Stimulated activated CD8-positive, alpha-beta memory T cell treated with anti-CD3 and anti-CD28 coated beads, Interleukin-4, amount 100 ng/mL, for 1 hour (primary cell): ENCODE measurements at places on chromosomes 12 and 14.

- no peak for DNase-seq
Measured at GRCh38 chr12:50174971-50175715, 8.0 kb upstream of the CERS5 start.

- no peak for DNase-seq
Measured at GRCh38 chr14:59890676-59891075, 20.1 kb upstream of the RTN1 start.

- DNase-seq: no peak
Measured at GRCh38 chr14:99080306-99080705, 191.7 kb downstream of the BCL11B start.

DNA sequence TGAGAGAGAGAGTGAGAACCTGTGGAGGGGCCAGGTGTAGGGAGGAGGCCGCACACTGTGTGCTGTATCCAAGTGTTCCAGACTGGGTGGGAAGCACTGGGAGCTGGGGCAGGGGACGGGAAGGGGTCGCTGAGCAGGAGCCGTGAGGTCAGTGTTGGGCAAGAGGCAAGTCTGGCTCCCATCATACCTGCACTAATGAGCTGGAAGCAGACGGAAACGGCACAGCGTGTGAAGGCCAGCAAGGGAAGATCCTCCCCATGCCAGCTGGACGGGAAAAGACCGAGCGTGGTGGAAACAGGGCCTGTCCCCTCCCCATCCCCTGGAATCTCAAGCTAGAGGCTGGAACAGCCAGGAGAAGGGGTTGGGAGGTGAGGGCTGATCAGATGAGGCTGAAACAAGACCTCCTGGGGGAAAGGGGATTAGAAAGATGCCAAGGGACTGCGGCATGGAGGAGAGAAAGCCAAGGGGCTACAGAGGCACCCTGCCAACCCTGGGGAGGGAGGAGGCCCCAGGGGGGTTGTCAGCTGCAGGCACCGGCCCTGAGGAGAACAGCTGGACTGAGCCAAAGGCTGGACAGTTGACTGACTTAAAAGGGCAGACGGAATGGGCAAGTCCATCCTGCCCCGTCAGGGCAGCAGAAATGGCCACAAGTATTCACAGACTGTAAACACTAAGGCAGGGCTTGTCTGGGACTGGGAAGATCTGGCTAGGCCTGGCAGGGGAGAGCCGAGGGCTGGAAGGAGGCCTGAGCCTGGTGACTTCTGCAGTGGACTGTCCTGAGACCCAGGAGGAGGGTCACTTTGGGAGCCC lies 19.0 kb upstream of the LTBP2 start:
- DNase-seq: no peak

DNA sequence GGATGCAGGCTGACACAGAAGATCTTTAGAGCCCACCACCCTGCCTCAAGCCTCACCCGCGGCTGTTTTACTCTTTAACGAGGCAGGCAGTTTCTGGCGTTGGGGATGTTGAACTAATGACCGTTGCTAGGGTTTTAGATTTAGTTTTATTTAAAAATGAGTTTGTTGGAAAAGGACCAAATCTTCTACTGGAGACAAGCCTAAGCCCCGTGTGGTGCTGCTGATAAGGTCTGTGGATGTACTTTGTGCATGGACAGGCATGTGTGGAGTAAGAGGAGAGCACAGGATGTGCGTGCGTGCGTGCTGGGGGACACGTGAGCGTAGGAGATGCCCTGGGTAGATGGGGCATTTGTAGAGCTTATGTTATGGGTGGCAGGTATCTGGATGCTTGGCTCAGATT lies 5.7 kb downstream of the NTF3 start:
- DNase-seq: no peak

GRCh38 chr12:44628180-44628579 lies 247.9 kb downstream of the NELL2 start:
- DNase-seq: no peak

GRCh38 chr14:91866061-91866460 lies 1.3 kb downstream of the TC2N start:
- no peak for DNase-seq

DNA sequence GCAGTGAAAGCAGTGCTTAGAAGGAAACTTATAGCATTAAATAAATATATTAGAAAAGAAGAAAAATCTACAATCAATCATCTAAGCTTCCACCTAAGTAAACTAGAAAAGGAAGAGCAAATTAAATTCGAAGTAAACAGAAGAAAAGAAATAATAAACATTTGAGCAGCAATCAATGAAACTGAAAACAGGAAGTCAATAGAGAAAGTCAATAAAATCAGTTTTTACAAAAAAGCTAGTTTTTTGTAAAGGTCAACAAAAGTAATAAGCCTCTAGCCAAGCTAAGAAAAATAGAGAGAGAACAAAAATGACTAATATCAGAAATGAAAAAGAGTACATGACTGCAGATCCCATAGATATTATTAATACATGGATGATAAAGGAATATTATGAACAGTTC lies 34.2 kb upstream of the KTN1 start:
- DNase-seq: no peak

GRCh38 chr14:72141084-72141483 lies 208.9 kb downstream of the RGS6 start:
- DNase-seq: no peak

- DNase-seq: no peak
Measured at GRCh38 chr12:70246580-70246979, 3.3 kb downstream of the CNOT2 start.

GRCh38 chr12:46921048-46921763 lies 95.4 kb upstream of the SLC38A4 start:
- DNase-seq: no peak

- DNase-seq: no peak
Measured at GRCh38 chr12:89679631-89680030, 29.0 kb downstream of the ATP2B1 start.

DNA sequence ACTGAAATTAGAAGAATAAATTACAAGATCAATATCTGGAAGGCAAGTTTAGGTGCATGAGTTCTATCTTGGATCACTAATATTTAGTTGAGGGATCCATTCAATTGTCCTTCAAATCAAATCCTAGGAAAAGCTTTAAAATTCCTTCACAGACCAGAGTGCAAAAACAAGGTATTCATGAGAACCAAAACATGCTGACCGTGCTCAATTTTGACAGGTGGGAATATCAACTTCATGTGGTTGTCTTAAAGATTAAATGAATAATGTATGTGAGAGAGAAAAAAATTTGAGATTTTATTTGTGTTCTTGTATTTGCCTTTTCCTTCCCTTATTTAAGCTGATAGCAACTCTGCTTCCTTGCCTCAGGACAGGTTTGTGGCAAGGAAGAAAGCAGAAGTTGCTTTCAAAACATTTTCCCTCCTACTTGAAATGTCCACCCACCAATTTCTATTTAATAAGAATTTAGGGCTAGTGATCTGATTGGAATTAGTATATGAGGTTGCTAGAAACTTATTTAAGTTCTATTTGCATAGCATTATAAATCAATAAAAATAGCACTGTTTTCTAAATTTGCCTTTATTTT lies 4.9 kb upstream of the PPP1R12A start:
- no peak for DNase-seq

DNA sequence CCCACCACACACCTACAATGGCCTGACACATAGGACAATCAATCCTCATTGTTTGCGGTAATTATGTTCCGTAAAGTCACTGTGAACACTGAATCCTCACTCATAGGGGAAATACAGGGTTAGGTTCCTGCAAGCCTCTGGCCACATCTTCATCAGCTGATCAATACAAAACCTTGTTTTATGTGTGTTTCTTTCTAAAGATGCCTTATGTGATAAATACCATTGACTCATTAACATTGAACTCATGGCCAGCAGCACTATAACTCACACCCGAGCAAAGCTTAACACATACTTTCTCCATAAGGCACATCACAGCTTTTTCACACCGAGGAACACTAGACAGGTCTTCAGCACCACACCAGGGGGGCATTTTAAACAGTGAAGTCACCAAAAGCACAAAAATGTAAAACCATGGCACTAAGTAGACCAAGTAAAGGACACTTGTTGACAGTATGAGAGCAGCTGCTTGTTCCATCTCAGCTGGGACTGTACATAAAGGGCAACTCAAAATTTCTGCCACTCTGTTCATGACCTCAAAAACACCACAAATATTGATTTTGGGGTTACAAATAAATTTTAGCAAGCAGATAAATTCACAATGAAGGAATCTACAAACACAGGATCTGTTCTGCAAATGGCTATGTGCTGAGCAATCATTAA lies 60.5 kb downstream of the ESR2 start:
- no peak for DNase-seq

- no peak for DNase-seq
Measured at GRCh38 chr12:6821591-6822425, at the start of gene GPR162. Gene GPR162, plus strand, starts transcription at chr12:6821821. Its CDS starts 2,078 bp downstream, at chr12:6823899.

DNA sequence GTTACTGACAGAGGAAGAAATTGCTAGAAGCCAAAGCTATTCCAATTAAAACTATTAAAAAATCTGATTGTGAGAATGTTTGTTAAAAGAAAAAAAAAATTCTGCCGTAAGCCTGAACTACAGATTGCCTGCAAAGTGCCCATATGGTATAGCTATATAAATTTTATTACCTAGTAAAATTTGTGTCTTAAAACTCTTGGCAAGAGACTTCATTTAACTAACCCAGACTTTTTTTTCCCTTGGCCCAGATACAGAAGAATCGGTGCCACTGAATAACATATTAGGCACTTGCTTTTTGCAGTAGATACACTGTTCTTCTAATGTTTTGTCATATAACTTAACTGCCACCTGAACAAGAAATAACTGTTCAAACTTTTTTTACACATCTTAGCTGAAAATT lies 125.5 kb downstream of the RPS29 start:
- no peak for DNase-seq

DNA sequence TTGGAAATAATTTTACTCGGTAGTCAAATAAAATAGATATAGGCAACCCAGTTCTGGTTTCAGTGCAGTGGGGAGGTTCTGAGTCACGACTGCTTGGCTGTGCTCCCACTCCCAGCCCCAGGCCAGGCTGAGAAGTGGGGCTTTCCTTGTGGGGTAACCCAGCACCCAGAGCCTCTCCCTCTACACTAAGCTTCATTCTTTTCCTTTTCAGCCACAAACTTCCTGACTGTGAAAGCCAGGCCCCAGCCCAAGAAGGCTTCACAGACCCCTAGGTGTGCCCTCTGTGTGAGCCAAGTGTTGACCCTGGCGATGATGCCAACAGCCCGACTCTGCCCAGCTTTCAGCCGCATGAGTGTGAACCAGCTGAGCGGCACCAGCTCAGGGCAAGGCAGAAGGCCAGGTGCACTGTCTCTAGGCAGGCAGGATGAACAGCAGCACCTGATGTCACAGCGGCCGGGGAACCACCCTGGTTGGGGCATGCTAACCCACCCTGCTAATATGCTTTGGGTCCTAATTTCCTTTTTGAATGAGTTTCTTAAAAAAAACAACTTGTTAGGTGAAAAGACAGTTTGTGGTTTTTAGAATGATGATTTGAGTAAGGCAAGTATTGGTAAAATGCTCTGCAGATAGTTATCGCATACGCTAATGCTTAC lies 42.2 kb upstream of the ATP23 start:
- DNase-seq: peak; percentile 28

DNA sequence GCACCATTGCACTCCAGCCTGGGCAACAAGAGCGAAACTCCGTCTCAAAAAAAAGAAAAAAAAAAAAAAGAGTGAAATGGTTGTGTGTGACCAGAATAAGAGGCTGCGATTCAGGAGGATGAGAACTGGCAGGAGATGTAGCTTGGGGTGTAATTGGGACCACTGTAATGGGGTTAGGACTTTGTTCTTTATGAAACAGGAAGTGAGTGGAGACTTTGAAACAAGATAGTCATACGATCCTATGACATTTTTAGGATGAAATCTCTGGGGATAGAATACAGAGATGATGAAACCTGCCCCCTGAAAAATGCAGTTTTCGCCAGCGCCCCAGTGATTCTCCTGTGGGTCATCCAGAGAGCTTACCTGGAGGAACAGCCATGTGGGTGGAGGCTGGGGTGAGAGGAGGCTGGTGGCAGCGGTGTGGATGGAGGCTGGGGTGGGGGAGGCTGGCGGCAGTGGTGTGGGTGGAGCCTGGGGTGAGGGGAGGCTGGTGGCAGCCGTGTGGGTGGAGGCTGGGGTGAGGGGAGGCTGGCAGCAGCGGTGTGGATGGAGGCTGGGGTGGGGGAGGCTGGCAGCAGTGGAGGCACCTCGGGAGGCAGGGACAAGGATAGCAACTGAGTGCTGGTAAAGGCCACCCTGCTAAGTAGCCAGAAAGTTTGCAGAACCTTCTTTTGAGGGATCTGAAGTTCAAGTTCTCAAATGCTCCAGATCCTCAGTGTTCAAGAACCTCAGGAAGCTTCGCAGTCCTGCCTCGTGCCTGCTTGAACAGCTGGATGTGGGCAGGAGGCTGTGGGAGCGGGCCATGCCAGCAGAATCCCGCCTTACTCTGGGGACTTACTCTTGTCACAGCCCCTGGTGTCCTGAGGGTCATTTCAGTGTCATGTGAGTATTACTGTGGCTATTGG lies 20.2 kb downstream of the FBXL14 start:
- DNase-seq: no peak

GRCh38 chr14:29804481-29805266 lies 123.0 kb downstream of the PRKD1 start:
- no peak for DNase-seq

GRCh38 chr14:43252866-43253265 lies 1254.2 kb downstream of the FSCB start:
- DNase-seq: no peak

DNA sequence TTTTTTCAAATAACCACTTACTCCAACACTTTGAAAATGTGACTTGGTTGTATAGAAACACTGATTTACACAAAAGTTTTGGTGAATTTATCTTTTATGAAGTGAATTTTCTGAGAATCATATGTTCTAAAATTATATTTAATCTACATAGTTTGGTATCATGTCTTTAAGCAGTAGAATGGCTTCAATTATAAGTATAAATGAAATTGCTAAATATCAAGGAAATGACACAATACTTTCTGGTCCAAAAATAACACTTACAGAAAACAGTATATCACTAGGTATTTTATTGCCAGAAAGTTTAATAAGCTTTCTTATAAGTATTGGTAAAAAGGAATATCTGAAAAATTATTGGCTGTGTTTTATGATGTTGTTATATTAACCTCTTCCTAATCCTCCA lies 90.9 kb downstream of the SRGAP1 start:
- DNase-seq: no peak

GRCh38 chr12:53044896-53045695 lies 4.8 kb upstream of the TNS2 start:
- DNase-seq: no peak

GRCh38 chr14:55976219-55976618 lies 142.0 kb upstream of the PELI2 start:
- DNase-seq: no peak

GRCh38 chr12:69490920-69491643 lies 20.9 kb downstream of the FRS2 start:
- no peak for DNase-seq

DNA sequence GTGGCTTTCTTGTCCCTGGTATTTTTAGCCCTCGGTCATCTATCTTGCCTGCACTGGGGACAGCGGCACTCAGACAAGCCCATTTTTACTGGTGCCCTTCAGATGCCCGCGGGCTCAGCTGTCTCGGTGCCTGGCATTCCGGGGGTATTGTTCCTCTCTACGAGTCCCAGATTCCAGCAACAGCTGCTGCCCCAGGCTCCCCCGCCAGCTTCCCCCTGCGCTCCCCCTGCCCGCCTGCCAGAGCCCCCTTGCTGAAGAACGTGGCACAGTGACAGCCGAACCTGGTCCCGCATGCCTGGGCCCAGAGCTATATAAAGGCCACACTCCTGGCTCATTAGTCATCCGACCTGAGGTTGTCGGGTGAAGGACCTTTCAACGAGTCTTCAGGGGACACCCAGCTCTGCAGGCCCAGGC lies 10.9 kb upstream of the MYL2 start:
- no peak for DNase-seq
